NCI-H526 treated with DMSO at 0.1 percent for 48 hours (cell line): ENCODE measurements at places on chromosomes 12 and 14.

- DNase-seq, result no peak
These were observed 55.4 kb downstream of the SAMD4A start for GRCh38 chr14:54622192-54622958.

GRCh38 chr14:33773205-33774030 lies 177.5 kb downstream of the EGLN3 start:
- no peak for DNase-seq

DNA sequence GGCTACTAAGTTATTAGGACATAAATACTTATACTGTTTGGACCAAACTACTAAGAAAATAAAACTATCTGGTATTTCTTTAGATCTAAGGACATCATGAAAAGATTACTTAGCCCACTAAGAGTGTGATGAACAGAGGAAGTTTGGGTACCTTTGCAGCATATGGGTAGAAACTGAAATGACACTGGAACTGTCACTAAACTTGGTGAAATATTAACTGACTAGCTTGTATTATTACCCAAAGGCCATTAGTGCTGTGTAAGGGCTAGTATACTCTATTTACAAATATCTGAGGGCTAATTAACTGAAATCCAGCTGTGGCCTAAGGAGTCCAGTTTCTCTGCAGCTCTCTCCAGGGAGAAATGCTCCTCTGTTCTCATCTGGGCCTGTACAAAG lies 45.5 kb downstream of the PAWR start:
- DNase-seq, result no peak

GRCh38 chr14:63299351-63300110 lies 19.2 kb downstream of the GPHB5 start:
- no peak for DNase-seq

- no peak for DNase-seq
These were observed 309.1 kb downstream of the NRXN3 start for GRCh38 chr14:78479127-78479780.

DNA sequence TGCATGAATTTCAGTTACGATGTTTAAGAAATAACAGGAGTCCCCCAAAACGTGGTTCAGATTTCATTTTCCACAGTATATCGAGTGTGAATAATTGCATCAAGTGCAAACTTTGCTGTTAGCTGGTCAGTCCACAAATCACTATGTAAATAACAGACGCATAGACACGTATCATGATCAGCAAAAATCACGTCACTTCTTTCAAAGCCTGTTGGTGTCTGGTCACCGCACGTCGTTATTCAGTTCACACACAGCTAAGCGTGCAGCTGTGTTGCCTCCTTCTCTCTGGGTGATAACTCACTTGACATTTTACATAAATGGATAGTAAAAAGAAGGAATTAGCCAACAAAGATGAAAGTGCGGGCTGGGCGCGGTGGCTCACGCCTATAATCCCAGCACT lies 126.8 kb upstream of the MED13L start:
- DNase-seq, result no peak

- no peak for DNase-seq
These were observed 8.2 kb downstream of the SPRYD3 start for GRCh38 chr12:53070877-53071492.

DNA sequence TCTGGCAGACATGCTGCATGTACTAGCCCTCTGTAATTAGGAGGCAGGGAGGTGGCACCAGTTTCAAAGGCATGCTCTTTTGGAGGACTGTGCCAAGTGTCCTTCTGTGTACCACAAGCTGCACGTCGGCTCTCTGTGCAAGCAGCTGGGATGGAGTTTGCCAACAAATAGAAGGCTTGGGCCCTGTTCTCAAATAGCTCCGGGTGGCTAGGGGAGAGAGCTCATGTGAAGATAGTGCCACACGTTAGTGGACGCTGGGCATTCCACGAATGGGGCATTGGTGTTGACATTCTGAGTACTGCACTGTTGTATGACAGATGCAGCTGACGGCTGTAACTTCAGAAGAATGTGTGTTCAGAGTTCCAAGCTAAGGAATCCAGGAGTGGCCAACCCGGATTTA lies 4.4 kb downstream of the AACS start:
- DNase-seq, result no peak

DNA sequence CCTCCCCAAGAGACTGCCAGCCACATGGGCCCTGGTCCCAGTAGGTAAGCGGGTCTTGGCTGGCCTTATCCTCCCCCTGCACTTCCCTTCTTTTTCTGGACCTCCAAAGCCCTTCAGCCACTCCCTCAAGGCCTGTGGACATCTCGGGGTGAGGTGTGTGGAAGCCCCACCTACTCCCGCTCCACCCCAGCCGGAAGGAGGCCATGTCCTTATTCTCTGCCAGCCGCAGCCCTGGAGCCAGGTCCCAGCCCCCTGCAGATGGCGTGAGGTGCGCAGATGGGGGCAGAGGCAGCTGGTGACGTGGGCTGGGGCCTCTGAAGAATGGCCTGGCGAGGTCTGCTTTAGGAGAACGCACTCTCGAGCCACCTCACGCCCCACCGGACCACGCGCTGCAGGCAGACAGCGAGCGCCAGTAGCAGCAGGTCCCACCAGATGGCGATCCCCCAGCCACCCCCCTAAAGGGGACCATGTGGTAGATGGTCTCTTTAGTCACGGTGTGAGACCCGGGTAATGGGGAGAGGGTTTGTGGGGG lies 167.1 kb downstream of the TSPAN9 start:
- no peak for DNase-seq
